ENCODE measurements at places on chromosomes 6 and 20.

- no peak for DNase-seq
Observed at GRCh38 chr20:59305908-59306655, 5.7 kb downstream of the EDN3 start.

DNA sequence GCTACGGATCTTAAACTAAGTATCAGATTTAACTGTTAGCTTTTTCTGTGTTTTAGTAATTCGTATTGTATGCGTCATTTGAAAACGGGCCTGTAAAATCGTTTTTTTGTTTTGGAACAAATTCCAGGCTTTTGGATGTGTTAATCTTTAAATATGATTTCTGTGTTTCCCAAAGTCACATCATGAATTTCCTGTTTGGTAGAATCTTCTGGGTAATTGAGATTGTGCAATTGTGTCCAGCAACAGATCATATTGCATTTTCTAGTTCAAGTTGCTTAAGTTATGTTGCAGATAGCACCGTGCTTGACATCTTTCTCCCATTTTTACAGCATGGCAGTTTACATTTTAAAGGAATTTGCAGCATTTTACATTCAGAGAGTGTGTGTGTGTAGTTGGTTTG is 1.9 kb downstream of the MAPK14 start:
- DNase-seq, result no peak

DNA sequence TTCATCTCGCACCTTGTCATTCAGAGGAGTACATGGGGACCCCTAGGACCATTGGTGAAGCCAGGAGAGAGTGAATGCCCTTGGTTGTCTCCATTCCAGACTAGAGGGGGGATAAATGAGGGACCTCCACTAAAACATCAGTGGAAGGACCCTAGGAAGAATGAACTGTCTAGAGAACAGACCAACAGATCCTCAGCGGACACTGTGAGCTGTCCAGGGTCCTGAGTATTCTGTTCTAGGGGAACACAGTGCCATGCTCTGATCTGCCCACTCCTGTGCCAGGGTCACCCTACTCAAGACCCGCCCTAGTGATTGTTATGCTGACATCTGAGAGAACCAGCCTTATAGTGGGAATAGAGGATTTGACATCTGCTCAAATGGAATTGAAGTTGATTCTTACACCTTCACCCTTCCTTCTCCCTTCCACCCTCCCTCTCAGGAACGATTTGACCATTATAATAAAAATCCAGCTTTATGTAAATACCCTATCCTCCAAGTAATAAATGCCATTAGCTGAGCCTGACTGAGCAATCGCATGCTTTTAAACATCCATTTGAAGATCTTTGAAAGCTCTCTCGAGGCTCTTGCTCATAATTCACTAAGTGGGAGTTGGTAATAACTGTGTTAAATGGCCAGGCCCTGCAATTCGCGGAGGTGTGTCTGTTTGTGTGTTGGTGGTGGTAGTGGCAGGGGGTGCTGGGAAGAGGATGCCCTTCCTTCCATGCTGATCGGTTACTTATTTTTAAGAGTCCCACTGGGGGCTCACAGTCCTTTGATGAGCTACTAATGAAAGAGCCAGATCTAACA is 43.6 kb upstream of the SLC32A1 start:
- no peak for DNase-seq

DNA sequence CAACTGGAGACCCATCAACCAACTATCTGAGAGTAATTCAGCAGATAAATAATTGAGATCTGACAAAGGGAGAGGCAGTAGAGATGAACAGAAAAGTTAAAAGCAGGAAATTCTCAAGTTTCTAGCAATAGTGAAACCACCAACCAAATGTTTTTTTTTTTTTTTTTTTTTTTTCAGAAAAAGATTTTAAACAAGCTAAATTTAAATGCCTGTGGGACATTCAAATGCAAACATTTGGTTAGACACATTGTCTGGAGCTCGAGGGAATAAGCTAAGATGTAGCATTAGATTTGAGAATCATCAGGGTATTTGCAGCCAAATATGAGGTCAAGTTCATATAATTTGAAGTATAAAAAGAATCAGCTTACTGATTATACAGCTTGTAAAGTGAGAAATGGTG is 16.4 kb downstream of the RANBP9 start:
- no peak for DNase-seq

GRCh38 chr6:110853754-110854477 is 20.7 kb upstream of the AMD1 start:
- no peak for DNase-seq

- DNase-seq, result no peak
Observed at GRCh38 chr20:50819349-50819748, 24.5 kb downstream of the BCAS4 start.

- peak; percentile 46 for DNase-seq
Observed at GRCh38 chr6:30357678-30358540, 13.0 kb downstream of the RPP21 start.

GRCh38 chr6:135936606-135937005 is 85.1 kb downstream of the PDE7B start:
- no peak for DNase-seq

DNA sequence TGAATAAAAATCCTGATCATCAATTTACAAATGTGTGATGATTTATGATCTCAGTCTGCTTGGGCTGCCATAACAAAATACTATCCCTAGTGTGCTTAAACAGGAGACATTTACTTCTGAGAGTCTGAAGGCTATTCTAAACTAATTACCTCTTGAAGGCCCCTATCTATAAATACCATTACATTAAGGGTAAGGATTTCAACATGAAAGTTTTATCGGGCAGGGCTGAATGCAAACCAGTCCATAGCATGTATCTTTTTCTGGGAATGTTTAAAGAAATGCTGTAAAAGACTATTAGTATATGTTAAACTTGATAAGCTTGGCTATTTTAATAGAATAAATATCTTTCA is 48.2 kb downstream of the TRDN start:
- DNase-seq, result no peak

GRCh38 chr20:32649697-32650400 is 23.9 kb downstream of the C20orf203 start:
- no peak for DNase-seq

GRCh38 chr6:21278375-21278745 is 315.2 kb upstream of the SOX4 start:
- DNase-seq, result no peak

DNA sequence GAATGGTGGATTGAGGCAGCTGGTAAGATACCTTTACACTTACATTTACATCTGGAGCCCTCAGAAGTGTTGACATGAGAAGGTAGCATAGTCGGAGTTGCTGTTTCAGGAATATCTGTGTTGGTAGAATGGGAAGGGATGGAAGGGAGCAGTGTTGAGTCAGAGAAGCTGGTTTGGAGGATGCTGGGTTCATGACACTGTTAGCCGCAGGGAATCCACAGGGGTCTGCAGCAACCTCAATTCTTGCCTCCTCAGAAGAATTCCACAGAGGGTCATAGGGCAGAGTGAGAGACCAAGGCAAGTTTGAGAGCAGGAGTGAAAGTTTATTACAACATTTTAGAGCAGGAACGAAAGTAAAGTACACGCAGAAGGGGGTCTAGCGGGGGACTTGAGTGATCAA is 536.8 kb downstream of the QKI start:
- no peak for DNase-seq

GRCh38 chr20:57650266-57650665 is 30.0 kb upstream of the ZBP1 start:
- no peak for DNase-seq

Measured in activated CD4-positive, alpha-beta T cell treated with anti-CD3 and anti-CD28 coated beads for 4 hours (primary cell).